Activated B cell treated with CpG ODN at 0.5 μM for 24 hours (primary cell): ENCODE measurements at places on chromosomes 7 and 10. TPM values are rescaled to one million over a fixed set of nuclear protein-coding genes. Genes with fewer than 3 reads are reported as not detected.

The JAZF1 gene
- total RNA-seq: 49.5 and 54.8 TPM in 2 replicates

The RSPH10B gene
- total RNA-seq: not detected in 2 replicates

GRCh38 chr7:40694026-40694809 lies 559.4 kb downstream of the SUGCT start:
- DNase-seq: no peak

- no peak for DNase-seq
Observed at GRCh38 chr7:155529346-155529745, 17.0 kb downstream of the CNPY1 start.

DNA sequence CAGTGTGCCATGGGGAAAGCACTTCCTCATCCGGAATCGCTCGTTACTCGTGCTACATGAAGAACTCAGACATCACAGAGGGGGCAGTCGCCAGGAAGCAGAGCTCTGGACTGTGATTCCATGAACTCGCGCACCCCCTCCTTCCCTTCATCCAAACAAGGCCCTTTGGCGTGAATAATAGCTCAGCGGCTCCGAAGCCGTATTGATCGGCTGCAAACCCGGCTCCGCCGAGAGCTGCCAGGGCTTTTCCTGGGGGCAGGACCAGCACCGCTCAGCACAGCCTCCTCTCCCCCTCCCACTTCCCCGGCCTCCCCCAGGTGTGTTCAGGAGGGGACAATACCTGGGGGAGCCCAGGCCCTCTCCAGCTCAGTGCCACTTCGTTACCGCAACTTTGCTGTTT lies 129.0 kb upstream of the TCF7L2 start:
- DNase-seq: no peak

The ZPBP gene
- not detected in 2 replicates for total RNA-seq

The LRRN3 gene
- total RNA-seq: not detected in 2 replicates

DNA sequence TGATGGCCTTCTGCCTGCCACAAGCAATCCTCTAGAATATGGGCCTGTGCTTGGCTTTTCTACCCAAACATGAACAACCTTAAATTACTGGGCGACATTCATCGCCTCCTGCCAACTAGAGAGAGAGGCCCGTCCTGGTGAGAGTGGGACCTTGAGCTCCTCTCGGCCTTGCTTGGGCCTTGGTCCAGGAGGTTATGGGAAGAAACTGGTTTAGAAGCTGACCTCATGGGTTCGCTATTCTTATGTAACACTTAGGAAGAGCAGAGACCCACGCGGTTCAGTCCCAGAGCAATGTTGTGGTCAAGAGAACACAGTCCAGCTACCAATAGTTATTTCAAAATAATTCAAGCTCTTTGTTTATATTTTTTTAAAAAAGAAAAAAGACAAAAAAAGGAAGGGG lies 176.3 kb upstream of the ZNF32 start:
- DNase-seq: no peak

The SCRN1 gene
- 48.1 and 48.7 TPM in 2 replicates for total RNA-seq

- DNase-seq: no peak
Observed at GRCh38 chr7:91557789-91558404, 293.7 kb downstream of the FZD1 start.

DNA sequence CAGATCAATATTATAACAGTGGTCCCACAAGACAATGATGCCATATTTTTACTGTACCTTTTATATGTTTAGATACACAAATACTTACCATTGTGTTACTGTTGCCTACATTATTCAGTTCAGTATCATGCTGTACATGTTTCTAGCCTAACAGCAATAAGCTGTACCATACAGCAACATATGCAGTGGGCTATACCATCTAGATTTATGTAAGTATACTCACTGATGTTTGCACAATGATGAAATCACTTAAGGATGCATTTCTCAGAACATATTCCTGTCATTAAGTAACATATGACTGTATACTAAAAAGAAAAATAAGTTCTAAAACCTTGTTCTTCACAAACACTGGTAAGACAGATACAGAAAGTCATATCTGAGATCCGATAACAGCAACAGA lies 468.6 kb upstream of the SEMA3A start:
- DNase-seq: no peak

GRCh38 chr7:50502001-50502684 lies 52.0 kb upstream of the FIGNL1 start:
- no peak for DNase-seq

GRCh38 chr7:133676805-133677370 lies 424.0 kb downstream of the EXOC4 start:
- no peak for DNase-seq

GRCh38 chr10:49700997-49701396 lies 21.5 kb downstream of the C10orf53 start:
- DNase-seq: no peak

The LDB3 gene
- total RNA-seq: not detected in 2 replicates

DNA sequence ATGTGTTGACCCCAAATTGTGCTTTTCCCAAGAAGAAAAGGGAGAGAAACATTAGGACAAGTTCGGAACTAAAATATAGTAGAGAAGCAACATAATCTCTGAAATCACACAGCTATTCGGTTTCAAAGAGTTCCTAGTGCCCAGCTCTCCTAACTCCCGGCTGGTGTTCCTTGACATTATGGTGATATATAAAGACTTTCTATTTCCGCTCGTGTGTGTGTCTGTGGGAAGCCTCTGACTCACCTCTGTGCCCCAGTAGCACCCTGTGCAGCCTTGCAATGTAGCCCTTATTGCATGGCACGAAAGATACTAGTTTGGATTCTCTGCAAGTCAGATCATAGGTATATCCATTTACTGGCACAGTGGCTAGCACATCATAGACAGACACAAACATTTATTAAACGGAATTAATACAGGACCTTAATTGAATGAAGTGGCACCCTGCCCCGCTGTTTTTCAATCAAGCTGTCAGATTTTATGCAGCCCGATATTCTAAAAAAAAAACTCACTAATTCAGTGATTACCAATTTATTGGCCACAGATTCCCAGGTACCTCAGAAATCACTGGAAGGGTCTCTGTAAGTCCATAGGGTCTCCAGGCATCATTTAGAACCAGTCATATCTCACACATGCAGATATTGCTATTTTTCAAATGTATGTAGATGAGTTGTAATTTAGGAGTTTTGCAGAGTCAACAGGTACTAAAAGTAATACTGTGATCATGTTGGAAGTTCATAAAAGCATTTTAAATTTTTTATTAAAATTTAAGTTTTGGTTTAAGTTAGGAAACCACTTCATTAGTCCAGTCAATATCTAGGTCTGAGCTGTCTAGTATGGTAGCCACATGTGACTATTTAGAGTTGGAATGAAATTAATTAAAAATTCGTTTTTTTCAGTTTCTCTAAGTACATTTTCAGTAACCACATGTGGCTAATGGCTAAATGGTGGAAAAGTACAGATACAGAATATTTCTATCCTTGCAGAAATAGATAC lies 43.3 kb downstream of the SFTPD start:
- no peak for DNase-seq

DNA sequence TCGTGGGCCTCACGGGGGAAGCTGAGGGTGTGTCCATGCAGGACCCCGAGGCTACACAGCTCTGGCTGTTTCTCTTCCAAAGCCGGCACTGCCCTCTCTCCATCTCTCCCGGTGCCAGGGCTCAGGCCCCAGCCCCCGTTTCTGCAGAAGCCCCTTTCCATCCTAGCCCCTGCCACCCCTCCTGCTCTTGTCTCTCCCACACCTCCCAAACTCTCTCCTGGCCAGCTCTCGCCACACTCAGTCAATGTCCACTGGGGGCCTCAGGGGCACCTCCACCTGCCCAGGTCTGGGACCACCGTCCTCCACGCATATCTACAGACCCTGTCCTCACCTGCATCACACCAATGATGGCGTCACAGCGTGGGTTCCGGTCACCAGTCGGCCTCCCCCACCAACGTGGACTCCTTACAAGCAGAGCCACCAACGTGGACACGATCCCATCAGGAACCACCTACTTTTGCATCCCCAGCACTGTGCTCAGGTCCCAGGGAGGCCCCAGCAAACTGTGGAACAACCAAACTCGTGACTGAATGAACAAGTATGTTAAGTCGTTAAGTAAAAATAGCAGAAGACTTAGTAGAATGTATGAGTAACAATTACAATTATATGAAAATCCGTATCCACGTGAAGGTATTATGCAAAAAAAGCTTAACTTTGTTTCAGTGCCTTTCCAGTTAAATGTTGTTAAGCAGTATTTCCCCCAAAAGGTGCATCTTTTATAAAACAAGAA lies 38.4 kb downstream of the DIP2C start:
- no peak for DNase-seq

The PLA2G12B gene
- not detected in 2 replicates for total RNA-seq

DNA sequence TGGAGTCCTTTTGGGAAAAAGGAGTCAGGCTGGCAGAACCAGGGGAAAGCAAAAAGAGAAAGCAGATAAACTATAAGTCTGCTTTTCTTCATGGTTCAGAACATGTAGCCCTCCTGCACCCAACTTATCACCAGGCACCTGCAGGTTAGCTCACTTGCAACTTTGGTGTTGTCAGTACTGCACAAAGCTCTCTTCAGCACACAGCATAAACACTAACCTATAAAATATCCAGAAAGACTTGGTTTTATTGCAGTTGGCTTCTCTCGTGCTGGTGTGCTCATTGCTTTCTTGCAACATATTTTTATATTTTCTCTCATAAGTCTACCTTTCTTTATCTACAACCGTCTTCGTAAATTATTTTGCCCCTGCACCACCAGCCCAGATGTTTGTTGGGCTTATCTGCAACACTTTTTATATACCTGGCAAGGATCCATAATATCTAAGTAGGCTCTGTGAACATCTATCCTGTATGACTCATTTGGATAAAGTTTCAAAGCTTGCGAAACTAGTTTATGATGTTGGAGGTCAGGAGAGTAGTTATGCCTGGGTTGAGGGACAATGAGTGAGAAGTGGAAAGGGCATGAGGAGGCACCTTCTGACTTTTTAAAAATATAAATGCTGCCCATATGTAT lies 164.6 kb downstream of the ANKRD30A start:
- DNase-seq: no peak

The DNAAF5 gene
- 23.5 and 25.9 TPM in 2 replicates for total RNA-seq

DNA sequence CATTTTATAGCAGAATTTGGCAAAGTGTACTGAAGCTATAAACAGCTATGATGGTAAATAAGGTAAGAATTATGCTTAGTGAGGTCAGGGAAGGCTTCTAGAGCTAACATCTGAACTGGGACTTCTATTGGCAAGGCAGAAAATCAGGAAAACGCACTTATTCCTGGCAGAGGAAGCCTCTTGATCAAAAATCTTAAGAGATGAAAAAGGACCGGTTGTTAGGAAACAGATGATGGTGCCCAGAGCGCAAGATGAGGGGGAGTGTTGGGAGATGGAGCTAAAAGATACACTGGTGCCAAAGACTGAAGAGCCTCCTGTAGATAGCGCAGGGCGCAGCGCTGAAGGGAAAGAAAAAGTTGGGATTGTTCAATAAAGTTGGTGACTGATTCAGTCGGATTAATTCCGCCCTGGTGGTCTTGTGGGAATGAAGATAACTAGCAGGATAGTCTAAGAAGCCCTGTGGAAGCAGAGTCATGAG lies 550 bp upstream of the CALU start:
- no peak for DNase-seq

DNA sequence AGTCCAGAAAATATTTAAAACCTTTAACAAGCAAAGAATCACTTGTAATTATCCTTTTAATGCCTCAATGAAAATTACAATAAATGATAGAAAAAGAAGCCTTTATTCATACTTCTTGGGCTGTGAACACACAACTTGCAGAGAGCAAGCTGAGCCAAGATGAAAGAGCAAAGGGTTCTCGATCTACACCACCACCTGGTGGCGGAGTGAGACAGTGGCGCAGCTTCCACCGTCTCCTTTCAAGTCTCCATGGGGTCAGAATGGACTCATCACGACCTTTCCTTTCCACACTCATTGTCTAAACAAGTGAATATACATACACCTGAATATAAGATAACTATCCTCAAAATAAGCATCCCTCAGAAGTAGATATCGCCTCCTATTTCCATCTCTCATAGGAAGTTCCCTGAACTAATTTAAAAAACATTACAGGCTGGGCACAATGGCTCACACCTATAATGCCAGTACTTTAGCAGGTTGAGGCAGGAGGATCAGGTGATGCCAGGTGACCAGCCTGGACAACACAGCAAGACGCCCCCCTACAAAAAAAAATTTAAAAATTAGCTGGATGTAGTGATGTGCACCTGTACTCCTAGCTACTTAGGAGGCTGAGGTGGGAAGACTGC lies 40.7 kb downstream of the ATE1 start:
- DNase-seq: no peak

The WEE2 gene
- total RNA-seq: not detected in 2 replicates

The NEUROD6 gene
- total RNA-seq: not detected in 2 replicates

The HOGA1 gene
- not detected in 2 replicates for total RNA-seq

- DNase-seq: peak; percentile 61
Observed at GRCh38 chr10:6204063-6204340, 1.3 kb downstream of the PFKFB3 start.
